ENCODE measurements at places on chromosomes 6 and 20.

GRCh38 chr6:29834564-29835436, 7.2 kb downstream of the HLA-G start:
- peak; percentile 42 for DNase-seq

GRCh38 chr6:44194326-44194725, 22.4 kb upstream of the MYMX start:
- DNase-seq: no peak

GRCh38 chr6:85975957-85976356, 333.3 kb upstream of the SYNCRIP start:
- no peak for DNase-seq

DNA sequence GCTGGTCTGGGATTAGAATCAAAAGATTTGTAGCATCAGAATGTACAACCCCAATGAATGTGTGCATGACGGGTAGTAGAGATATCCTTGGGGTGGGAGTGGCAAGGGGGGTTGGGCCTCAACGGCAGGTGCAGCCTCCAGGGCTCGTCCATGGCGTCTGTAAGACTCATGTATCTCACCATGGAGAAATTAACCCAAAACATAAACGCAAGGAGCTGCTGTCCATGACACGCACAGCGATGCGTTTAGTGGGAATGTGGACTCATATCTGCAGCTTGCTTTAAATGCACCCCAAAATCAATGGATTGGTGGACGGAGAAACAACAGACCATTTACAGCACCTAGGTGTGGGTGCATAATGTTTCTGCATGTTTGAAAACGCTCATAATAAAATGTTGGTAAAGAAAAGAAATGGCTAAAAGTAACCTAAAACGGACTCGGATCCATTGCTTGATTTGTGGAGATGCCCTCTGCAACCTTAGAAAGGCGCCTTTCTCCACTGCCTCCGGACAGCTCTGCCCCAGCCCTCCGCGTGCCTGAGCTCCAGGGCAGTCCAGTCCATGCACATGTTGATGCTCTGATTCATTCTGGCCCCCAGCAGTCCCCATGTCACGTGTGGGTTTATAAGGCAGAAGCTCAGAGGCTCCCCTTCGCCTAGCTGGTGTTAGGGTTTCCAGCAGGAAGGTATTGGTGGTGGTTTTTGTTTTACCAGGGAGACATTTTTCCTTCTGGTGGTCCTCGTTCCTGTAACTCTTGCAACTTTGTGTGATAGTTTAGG, 24.5 kb downstream of the PYGB start:
- no peak for DNase-seq

GRCh38 chr6:99522531-99522930, 7.3 kb upstream of the USP45 start:
- no peak for DNase-seq

GRCh38 chr20:9978397-9979004, 56.3 kb upstream of the ANKEF1 start:
- DNase-seq: peak; percentile 78

GRCh38 chr6:158489441-158489840, 70.5 kb upstream of the TMEM181 start:
- no peak for DNase-seq

DNA sequence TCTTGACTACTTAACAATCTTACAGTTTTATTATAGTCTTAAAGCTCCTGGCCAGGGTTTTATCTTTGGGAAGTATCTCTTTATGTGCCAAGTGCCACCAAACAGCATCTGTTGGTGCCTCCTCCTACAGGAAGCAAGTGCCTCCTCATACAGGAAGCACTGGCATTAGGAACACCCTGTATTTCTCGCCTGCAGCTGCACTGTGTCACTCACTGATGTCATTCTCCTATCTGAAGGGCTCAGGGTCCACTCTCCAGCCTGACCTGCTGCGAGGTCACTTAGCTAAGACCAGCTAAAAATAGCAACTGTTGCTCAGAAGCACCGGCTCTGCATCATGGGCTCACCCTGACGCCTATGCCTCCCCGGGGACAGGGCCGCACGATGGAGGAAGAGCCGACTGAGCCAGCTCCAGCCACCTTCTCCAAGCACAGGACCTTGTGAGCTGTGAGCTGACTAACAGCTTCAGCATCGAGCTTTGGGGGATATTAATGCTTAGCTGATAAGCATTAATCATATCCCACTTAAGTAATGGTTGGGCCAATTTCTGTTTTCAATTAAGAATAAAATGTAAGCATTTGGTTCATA, 66.3 kb upstream of the CD93 start:
- no peak for DNase-seq

Measured in CD4-positive, CD25-positive, alpha-beta regulatory T cell (primary cell).